ENCODE measurements at places on chromosomes 3 and 15.

- DNase-seq: no peak
These were observed 763.3 kb upstream of the CFAP20DC start for GRCh38 chr3:59813148-59813538.

- DNase-seq: peak; percentile 81
These were observed 70.7 kb downstream of the ANXA2 start for GRCh38 chr15:60326824-60327654.

DNA sequence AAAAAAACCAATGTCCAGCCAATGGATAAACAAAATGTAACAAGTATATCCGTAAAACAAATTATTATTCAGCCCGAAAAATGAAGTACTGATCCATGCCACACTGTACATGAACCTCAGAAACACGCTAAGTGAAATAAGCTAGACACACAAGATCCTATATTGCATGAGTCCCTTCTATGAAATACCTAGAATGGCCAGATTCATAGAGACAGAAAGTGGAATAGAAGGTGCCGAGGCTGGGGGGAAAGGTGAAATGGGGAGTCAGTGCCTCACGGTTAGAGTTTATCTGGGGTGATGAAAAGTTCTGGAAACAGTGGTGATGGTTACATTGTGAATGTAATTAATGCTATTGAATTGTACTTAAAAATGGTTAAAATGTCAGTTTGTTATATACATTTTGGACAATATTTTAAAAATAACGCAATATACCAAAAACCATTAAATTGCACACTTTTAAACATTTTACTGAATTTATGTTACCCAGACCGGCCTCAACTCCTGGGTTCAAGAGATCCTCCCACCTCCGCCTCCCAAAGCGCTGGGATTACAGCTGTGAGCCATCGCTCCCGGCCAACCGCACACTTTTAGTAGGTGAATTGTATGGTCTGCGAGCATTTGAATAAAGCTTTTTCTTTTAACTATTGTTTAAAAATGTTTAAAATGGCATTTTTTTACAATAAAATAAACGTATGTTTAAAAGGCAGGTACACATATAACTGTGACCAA lies 2.1 kb downstream of the RNF168 start:
- peak; percentile 14 for DNase-seq

DNA sequence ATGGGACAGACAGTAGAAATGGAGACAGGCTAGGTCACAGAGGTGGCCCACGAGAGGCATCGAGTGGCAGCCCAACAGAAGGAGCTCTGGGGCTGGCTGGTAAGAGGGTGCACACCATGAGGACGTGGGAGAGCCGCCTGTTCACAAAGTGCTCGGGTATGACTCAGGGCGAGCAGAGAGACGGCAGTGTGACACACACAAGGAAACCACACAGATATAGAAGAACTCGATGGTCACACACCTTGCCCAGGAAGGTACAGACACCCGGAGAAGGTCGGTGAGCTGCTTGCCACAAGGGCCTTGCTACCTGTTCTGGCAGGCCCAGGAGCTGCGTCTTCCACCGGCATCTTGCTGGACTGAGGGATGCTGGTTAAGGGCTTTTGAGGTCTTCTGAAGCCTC lies 50.2 kb downstream of the CA12 start:
- DNase-seq: no peak

GRCh38 chr3:114320246-114320645 lies 26.4 kb downstream of the TIGIT start:
- no peak for DNase-seq
